ENCODE measurements at places on chromosomes 5 and 9.

DNA sequence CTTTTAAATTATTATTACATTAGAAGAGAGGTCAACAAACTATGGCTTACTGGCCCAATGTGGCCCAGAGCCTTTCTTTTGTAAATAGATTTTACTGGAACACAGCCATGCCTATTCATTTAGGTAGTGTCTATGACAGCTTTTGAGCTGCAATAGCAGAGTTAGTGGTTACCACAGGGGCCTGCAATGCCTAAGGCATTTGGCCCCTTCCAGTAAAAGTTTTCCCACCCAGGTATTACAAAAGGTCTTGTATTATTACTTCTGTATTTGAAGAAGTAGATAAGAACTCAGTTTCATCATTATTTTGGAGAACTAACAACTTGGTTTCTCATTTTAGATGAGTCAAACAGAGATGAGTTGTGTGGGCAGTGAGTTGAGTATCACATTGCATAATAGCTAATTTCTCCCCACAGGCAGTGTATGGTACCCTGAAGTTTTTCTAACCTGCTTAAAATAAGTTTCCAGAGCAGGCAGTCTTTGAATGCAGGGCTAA is 9.5 kb downstream of the MTRR start:
- no peak for DNase-seq

DNA sequence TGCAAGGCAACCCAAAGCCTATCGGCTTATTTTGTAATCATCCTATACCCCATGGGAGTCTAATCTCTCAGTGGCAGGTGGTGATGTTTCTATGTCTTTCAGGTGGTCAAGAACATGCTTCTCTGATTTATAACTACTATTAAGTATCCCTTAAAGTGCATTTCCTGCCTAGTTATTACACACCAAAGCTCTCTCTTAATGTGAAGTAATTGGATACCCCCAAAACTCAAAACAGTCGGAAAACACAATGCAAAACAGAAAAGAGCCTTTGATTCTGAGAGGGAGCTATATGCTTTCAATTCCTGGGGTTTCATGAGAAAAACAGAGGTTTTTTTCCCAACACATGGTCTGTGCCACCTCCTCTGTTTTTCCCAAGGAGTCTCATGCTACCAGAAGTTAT is 416.4 kb downstream of the CSNK1G3 start:
- DNase-seq, result no peak

- DNase-seq, result peak; percentile 35
Observed at GRCh38 chr5:111697215-111697614, 59.8 kb downstream of the NREP start.

- no peak for DNase-seq
Observed at GRCh38 chr9:77180056-77180455, 2.7 kb downstream of the VPS13A start.

DNA sequence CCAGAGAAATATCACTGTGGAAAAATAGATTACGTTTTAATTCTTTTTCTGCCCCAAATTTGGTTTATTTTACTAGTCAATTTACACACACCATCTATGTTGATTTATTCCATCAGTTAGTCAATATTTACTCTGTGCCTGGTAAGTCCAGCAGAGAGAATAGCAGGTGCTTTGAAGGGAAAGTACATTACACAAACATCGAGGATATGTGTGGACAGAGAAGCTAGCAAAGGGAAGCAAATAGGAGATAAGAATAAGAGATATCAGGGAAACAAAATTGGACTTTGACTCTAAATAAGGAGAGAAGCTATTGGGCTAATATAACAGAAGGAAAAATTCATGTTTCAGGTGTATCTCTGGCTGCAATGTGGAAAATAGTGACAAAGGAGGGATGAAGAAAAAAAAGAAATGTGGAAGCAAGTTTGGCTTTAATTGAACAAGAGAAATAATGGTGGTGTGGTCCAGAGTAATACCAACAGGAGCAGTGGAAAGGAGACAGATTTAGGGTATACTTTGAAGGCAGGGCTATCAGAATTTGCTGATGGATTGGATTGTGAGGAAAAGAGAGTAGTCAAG is 587.7 kb upstream of the CDH6 start:
- DNase-seq, result no peak

DNA sequence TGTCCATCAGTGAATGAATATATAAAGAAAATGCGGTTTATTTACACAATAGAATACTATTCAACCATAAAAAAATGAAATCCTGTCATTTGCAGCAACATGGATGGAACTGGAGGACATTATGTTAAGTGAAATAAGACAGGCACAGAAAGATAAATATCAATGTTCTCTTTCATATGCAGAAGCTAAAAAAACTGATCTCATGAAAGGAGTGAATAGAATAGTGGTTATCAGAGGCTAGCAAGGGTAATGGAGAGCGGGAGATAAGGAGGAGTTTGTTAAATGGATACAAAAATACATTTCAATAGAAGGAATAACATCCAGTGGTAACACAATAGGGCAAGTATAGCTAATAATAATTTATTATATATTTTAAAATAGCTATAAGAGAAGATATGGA is 65.0 kb downstream of the AGTPBP1 start:
- DNase-seq, result no peak

GRCh38 chr9:106233116-106233515 is 538.8 kb downstream of the TMEM38B start:
- no peak for DNase-seq

DNA sequence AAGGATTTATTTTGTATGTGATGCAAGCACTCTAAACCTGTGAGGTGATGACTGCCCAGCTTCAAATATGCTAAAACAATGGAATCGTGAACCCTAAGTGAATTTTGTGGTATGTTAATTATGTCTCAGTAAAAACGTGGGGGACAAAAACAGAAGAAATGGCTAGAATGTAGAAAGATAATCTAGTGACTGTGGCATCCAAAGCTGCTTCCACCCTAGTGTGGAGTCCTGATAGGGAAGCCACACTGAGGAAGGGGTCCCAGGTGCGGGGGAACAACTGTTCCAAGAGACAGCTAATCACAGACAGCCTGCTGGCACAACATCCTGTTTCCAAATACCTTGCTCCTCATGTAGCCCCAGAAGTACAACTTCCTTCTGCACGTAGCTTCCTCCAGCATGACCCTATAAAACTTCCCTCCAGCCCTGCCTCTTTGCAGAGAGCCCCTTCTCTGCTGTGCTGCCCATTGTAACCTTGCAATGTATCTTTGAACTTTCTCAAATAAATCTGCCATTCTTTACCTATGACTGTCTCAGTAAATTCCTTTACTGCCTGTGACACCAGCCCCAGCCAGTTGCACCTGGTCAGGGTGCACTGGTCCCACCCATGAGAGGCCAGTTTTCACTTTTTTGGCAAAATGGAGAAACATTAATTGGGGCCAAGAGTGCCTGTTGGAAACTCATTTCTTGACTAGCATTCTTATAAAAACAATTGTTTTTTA is 4.9 kb downstream of the GMCL2 start:
- DNase-seq, result no peak

- no peak for DNase-seq
Observed at GRCh38 chr9:134219646-134220060, 55.3 kb upstream of the RNU6ATAC start.

GRCh38 chr9:113529336-113530009 is 65.9 kb downstream of the RGS3 start:
- DNase-seq, result no peak

DNA sequence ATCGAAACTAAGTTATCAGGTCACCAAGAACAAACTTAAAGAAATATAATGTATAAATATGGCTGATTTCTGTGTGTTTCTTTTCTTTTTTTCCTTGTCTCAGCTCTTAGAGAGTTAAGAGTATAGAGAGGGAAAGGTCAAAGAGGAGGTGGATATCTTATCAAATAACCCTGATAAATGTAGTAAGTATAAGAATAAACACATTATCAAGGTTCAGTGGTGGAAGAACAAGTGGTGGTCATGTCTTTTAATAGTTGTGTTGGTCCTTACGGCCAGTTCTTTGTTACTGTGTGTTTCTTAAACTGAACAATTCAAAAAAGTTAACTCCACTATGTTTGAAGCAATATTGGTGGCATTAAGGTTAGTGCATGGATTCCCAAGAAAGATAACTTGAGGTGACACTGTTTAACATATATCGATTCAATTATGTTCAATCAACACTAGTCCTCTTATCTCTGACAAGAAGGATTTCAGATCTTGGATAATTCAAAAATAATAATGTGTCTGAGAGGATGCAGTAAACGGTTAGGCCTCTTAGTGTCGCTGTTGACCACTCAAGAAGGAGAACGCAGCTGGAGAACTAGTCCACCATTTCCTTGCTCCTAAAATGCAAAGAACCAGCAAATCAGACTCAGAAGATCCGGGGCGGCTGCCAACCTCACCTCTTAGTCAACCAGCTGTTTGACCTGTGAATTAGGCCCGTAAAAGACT is at the start of gene PCDHGA3:
PCDHGA3 (plus strand) TSS at position 588 of the 711 bp plus-strand sequence. CDS start 205 bp downstream, outside the sequence.
- no peak for DNase-seq

GRCh38 chr9:135554718-135555117 is 6.8 kb upstream of the PAEP start:
- no peak for DNase-seq

- no peak for DNase-seq
Observed at GRCh38 chr9:123108976-123109375, 75.5 kb downstream of the GPR21 start.

DNA sequence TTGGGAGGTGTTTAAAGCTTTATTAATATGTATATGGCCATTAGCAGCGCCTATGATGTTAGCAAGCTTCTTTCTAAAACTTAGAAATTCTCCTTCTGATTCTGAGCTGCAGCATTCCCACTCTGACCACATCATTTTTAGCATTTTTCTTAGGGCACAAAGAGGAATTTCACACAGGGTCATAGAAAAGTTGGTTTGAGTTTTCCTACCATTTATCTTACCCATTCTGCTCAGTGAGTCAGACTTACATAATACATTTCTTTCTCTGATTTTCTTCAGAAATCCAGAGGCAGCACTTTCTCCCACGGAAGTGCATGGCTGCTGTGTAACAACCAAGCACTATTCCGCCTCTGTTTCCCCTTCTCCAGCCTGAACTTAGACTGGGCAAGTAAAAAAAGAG is 246.6 kb downstream of the ARL15 start:
- no peak for DNase-seq

- DNase-seq, result no peak
Observed at GRCh38 chr5:175897285-175897684, 25.9 kb downstream of the CPLX2 start.

DNA sequence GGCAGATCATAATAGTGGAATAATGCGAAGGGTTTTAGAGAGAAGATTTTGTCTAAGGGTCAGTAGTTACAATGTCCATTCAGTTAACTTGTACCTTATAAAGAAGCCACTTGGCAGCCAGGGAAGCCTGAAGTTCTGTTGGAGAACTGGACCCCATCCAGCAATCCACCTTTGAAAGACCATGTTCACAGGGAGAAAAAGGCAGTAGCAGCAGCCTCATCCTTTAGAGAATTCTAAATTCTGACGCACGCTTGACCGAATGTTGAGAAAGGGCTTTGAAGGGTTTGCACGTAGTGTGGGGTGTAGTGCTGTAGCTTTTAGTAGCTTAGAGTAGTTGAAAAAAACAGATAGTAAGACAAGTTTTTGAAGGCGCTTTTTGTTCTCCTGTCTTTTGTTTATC is 42.8 kb downstream of the MCCC2 start:
- no peak for DNase-seq

GRCh38 chr9:88399966-88400365 is 11.7 kb downstream of the SPIN1 start:
- no peak for DNase-seq

DNA sequence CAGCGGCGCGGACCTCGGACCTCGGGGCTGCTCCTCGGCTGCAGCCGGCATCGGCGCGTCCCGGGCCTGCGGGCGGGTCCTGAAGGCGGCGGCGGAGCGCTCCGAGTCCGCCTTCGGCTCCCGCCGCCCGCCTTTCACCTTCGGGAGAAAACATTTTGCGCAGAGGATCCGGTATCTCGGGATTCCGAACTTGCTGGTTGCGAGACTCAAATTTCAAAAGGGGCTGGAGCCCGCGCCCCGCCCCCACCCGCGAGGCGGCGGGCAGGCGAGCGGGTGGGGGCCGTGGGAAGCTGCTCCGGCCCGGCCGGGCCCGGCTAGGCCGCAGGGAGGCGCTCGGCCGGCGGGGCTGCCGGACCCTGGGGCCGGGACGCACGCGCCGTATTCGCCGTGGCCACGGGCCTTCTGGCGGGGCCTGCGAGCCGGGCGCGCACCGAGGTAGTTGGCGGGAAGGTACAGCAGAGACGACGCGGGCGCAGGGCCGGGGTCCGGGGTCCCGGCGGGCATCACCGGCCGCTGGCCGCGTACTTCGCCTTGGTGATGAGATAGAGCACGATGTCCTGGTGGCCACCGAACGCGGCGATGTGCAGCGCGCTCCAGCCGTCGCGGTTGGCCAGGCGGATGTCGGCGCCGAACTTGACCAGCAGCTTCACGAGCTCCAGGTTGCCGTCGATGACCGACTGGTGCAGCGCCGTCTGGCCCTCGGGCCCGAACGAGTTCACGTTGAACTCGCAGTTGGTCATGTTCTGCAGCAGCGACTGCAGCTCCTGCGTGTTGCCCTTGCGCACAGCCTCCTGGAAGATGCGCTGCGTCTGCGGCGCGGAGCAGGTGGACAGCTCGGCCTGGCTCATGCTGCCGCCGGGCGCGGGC is 757 bp downstream of the NRARP start:
- no peak for DNase-seq

DNA sequence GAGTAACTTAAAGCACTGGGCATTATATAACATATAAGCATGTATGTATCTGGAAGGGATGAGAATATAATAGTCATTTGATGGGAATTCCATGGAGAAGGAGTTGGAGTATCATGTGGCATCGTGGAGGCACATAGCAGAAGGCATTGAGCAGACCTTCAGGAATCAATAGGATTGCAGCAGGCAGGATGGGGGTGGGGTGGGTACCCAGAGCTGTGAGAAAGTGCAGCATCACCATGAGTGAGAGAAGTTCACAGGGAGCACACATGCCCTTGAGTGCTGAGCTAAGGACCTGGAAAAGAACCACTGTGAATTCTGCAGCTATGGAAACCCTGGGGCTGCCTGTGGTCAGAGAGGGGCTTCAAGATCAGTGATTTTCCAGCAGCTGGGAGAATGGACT is 57.3 kb downstream of the MED10 start:
- DNase-seq, result no peak

DNA sequence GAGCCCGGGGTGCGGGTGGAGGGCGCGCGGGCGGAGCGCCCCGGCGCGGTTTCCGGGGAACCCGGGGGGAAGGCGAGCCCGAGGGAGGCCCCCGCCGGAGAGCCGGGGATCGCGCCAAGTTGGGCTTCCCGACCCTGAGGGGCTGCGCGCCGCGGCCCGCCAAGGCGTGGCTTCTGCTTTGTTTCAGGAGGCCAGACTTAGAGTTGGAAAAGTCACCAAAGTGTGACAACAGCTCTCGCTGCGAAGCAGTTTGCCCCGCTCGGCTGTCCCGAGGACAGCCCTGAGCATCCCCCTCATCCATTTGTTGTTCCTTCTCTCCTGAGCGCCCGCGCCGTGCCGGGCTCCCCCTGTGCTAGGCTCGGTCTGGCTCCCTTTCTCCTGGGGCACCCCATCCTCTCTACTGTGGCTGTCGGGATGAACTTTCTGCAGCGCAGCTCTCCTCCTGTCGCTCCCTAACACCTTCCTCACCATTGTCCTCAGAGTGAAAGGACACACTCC is 410 bp downstream of the GLIPR2 start:
- DNase-seq, result no peak

DNA sequence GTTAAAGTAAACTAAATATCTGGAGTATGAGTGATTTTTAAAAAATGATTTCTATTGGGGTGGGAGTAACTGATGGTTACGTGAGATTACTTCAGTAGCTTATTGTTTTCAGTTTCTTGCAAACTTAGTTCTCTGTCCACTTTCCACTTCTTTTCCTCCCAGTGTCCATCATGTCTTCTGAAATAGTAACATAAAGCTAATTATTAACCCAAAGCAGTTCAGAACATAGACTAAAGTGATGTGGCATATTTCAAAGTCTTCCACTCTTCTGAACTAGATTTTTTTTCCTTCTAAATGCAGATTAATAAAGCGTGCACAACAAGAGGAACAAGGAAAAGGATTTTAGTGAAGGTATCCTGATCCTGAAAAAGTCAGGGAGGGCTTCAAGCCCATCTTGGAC is 114.1 kb downstream of the MAN2A1 start:
- no peak for DNase-seq
